Aorta (tissue), 5 donors: ENCODE measurements at places on chromosomes 7 and 10. TPM values are rescaled to one million over a fixed set of nuclear protein-coding genes. Genes with fewer than 3 reads are reported as not detected.
A peak's percentile ranks its signal among the peaks of the same experiment; 100 is the strongest.

GRCh38 chr7:112707655-112708054 lies 82.5 kb downstream of the TMEM168 start:
- H3K27me3 ChIP-seq = no peaks in the 10 kb centered on the region
- H3K36me3 ChIP-seq = no peaks in the 10 kb centered on the region
- H3K4me3 ChIP-seq = no peak overlapping the region
- H3K27ac ChIP-seq = no peak overlapping the region

DNA sequence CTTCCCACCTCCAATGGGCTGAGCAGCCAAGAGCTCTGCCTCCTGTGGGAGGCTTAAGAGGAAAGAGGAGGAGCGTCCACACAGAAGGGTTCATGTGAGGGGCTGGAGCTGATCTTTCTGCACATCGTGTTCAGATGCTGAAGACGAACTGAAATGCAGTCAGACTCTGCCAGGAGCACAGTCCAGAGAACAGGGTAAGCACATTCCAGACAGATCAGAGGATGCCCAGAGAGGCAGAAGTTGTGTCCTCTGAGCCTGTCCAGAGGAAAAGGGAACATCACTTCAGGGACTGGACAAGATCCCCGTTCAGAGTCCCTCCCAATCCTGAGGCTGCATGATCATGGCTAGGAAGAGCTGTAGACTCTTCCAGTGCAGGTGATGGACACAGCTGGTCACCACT lies 72.9 kb downstream of the ITIH5 start:
- H3K4me1 ChIP-seq = no peaks in the 10 kb centered on the region
- H3K4me3 ChIP-seq = no peak overlapping the region
- no peak for DNase-seq
- H3K27me3 ChIP-seq = no peaks in the 10 kb centered on the region

Gene TMEM176B
- 6.5 TPM for polyA plus RNA-seq

- H3K4me1 ChIP-seq = no peaks in the 10 kb centered on the region
- H3K36me3 ChIP-seq = no peaks in the 10 kb centered on the region
- H3K4me3 ChIP-seq = no peak overlapping the region
- H3K27me3 ChIP-seq = no peaks in the 10 kb centered on the region
- no peak for DNase-seq
Observed at GRCh38 chr7:69467826-69468225, 130.4 kb upstream of the AUTS2 start.

Gene MOGAT3
- not detected for polyA plus RNA-seq

DNA sequence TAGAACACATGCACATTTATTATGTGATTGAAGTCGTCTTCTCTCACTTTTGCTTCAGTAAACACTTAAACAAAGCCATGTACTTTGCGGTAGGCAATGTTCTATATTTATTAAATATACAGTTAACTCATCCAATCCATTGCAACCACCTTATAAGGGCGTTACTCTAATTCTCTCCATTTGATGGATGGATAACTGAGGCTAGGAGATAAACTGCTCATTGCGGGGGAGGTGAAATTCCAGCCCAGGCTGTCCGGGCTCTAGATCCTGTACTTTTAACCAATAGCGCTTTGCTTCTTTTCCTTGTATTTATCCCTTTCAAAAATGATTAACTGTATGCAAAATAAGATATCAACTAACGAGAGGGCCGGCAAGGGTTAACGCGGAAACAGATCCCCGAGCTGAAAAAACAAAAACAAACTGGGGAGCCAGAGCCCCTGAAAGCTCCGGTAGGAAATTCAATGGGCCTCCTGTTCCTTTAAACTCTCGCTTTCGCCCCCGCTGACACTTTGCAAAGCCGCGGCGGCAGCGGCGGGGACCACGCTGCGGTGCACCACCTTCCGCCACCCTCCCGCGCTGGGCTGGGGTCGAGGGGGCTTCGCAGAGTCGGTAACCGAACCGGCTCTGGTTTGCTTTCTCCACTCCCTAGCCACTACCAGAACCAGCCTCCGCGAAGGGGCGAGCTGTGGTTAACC lies 1.0 kb upstream of the PLXDC2 start:
- H3K27ac ChIP-seq = peak overlapping the region; percentile 89
- peak overlapping the region; percentile 83 for H3K4me3 ChIP-seq
- H3K36me3 ChIP-seq = no peaks in the 10 kb centered on the region
- H3K27me3 ChIP-seq = no peaks in the 10 kb centered on the region
- H3K4me1 ChIP-seq = no peaks in the 10 kb centered on the region

- no peak for DNase-seq
- no peaks in the 10 kb centered on the region for H3K27me3 ChIP-seq
- H3K36me3 ChIP-seq = no peaks in the 10 kb centered on the region
- H3K27ac ChIP-seq = no peak overlapping the region
- H3K4me3 ChIP-seq = no peak overlapping the region
- no peaks in the 10 kb centered on the region for H3K4me1 ChIP-seq
Observed at GRCh38 chr10:79342811-79343561, 4.3 kb upstream of the PPIF start.

DNA sequence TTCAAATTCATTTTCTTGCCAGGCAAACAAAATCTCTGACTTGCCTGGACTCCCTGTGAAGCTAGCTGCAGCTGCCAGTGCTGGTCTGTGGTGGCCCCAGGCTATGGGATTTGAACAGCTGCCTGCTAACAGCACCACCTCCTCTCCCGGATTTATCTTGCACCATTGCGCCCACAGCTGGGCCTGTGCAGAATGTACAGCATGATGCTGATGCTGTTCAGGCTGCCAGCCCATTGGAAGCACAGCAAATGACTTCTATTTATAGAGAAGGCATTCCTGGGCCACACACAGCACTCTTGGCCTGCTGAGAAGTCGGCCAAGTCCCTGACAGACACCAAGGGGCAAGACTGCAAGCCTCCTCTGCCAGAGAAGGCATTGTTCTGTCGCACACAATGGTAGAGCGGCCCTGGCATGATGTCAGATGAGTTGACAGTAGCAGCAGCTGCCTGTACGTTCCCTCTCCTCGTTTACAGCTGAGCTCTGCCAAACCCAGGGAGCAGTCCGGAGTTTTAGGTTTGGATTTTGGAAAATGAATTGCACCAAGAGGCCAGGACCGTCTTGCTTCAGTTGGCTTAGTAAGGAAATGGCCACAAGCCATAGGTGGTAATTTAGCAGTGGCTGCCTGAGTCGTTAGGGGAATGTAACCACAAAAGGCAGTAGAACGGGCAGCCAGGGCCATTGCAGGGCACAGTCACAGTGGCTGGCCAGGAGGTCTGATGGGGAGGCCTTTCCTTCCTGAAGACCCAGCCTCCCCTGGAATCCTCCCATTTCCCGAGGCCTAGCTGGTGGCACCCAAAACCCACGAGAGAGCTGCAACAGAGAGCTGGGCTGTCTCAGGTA lies 38.5 kb downstream of the MTURN start:
- H3K27ac ChIP-seq = peak overlapping the region; percentile 98
- H3K4me1 ChIP-seq = peaks cover 3% of the 10 kb centered on the region
- H3K27me3 ChIP-seq = no peaks in the 10 kb centered on the region

Gene ZMIZ1
- polyA plus RNA-seq = 7.8 TPM

DNA sequence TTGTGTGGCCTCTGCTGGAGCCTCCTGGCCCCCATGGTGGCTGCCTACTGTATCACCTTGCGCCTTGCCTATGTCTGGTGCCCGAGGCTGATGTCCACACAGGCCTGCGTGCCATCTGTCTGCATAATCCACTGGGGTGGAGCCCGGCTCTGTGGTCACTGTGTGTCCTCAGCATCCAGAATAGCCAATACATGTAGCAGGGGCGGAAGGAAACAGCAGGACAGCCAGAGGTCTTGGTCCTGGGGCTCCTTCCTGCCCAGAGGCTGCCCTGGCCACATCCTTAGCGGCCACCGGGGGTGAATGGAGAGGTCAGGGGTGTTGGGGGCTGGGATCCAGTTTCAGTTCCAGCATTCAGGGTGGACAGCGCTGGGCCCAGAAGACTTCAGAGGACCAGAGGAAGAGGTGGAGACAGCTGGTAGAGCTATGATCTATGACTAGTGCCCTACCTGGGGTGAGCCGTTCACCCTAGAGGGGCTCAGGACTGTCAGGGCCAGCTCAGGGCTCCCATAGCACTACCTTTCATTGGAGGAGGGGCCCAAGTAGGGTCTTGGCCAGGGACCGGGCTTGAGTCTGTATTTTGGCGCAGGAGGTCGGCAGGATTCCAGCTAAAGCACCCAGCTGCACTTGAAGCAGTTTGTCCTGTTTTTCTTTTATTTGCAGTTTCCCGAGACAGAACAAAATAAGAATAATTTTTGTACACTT lies 15.9 kb downstream of the YKT6 start:
- no peaks in the 10 kb centered on the region for H3K27me3 ChIP-seq
- no peaks in the 10 kb centered on the region for H3K4me1 ChIP-seq
- peaks cover 4% of the 10 kb centered on the region for H3K36me3 ChIP-seq
- DNase-seq = peak; percentile 38
- H3K4me3 ChIP-seq = no peak overlapping the region
- H3K27ac ChIP-seq = no peak overlapping the region

GRCh38 chr10:58094985-58095718 lies 172.5 kb downstream of the IPMK start:
- H3K4me3 ChIP-seq = no peak overlapping the region
- no peaks in the 10 kb centered on the region for H3K27me3 ChIP-seq
- H3K4me1 ChIP-seq = no peaks in the 10 kb centered on the region
- H3K36me3 ChIP-seq = no peaks in the 10 kb centered on the region
- H3K27ac ChIP-seq = no peak overlapping the region

DNA sequence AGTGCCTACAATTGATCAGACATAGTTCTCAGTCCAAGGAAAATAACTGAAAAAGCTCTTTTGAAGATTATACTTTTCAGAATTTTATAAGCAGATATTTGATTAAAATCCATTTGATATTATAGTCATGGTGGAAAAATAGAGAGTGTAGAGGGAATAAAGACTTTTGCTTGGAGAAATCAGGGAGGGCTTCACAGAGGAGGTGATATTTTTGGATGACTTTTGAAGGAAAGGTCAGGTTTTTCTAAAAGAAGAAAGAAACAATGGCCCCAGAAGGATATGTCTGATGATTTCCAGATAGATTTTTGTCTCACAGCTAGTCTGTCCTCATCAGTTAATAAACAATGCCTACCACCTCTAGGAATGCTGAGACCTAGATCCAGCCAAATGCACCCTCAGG lies 806.3 kb upstream of the CELF2 start:
- H3K27ac ChIP-seq = no peak overlapping the region
- H3K36me3 ChIP-seq = no peaks in the 10 kb centered on the region
- H3K4me1 ChIP-seq = no peaks in the 10 kb centered on the region
- H3K4me3 ChIP-seq = no peak overlapping the region
- no peaks in the 10 kb centered on the region for H3K27me3 ChIP-seq

DNA sequence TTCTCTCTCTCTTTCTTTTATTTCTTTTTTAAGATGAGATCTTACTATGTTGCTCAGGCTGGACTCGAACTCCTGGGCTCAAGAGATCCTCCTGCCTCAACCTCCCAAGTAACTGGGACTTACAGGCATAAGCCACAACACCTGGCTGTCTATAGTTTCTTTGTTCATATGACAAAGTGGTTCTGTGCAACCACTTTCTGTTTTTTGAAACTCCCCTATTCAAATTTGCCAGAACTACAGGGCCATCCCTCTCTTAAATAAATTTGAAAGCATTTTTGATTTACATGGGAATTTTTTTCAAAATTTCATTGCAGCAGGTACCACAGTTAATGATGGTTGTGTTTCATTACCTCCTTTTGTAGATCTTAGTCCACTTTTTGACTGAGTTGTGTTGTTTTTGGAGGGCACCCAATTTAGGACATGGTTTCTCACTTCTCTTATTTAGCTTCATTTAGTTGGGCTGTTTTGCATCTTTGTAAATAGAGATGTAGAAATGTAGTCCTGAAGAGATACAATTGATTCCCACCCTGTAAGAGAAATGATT lies 119.2 kb downstream of the LRRC4 start:
- H3K4me1 ChIP-seq = peaks cover 4% of the 10 kb centered on the region
- H3K36me3 ChIP-seq = no peaks in the 10 kb centered on the region
- no peak overlapping the region for H3K4me3 ChIP-seq
- no peak for DNase-seq
- H3K27me3 ChIP-seq = no peaks in the 10 kb centered on the region

GRCh38 chr10:103798511-103798910 lies 56.9 kb downstream of the SH3PXD2A start:
- H3K4me1 ChIP-seq = no peaks in the 10 kb centered on the region
- H3K27me3 ChIP-seq = no peaks in the 10 kb centered on the region
- no peak overlapping the region for H3K27ac ChIP-seq
- no peak overlapping the region for H3K4me3 ChIP-seq

Gene C10orf53
- polyA plus RNA-seq = not detected

Gene FAM25C
- polyA plus RNA-seq = not detected
